ENCODE measurements at places on chromosomes 4 and X.

- no peak for DNase-seq
These were observed 52.7 kb downstream of the DCLK2 start for GRCh38 chr4:150130933-150131332.

DNA sequence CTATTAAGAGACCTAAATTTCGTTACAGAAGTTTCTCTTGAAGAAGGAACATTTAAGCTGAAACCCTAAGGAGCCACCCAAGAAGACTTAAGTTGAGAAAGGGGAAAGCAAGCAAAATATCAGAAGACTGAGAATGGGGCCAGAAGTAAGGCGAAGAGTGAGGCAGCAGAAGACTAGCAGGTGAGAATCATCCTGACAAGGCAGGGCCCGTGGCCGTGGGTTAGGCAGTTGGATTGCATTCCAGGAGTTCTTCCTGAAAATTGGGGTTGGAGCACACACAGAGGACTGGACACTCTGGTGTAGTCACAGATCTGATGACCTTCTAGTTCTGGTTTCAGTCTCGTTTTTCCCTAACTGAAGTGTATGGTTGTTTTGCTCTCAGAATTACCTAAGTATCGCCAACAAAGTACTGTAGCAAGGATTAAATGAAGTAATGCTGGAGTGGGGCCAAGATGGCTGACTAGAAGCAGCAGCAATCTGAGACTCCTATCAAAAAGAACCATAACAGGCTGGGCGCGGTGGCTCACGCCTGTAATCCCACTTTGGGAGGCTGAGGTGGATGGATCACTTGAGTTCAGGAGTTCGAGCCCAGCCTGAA, 94.4 kb upstream of the GUCY1A1 start:
- no peak for DNase-seq

DNA sequence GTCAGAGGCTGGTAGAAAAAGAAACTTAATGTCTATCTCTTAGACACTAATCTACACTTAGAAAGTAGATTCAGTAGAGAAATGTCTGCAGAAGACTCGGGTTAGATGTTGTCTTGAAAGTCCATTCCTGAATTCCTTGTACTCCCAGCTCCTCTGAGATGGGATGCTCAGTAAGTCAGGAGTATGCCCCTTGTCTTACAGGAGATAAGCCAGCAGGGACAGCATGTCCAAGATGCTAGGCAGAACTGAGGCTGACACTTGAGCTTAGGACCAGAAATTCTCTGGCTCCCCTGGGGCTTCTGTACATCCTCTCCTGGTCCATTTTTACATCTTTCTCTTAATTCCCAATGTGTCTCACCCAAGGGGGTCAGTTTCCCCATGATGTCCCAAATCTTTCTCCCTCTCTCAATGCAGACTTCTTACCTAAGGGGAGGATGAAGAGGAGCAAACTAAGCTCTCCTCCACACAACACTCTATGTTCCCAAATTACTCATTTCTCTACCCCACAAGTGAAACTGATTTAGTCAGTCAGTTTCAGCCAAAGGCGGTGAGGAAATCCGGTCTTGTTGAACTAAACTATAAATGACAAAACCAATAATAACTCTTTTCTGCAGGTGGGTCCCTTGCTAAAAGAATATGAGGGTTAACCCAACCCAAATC, 558.2 kb upstream of the DIPK2B start:
- no peak for DNase-seq

DNA sequence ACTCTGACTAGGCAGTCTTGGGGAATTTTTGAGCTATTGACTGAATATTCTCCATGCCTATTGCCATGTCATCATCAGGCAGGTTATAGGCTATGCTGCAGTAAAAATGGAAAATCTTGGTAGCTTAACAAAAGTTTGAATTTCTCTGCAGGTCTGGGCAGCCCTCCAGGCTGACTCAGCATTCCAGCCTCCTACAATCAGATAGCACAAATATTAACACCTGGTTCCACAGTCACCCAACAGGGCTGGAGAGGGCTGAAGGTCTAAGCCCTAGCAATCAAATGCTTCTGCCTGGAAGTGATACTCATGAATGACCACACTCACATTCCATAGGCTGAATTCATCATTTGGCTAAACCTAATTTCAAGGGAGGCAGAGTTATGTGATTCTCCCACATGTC, 9.6 kb upstream of the PPP3CA start:
- no peak for DNase-seq
